HFFc6 (cell line): ENCODE measurements at places on chromosomes 12 and 14. TPM values are rescaled to one million over a fixed set of nuclear protein-coding genes. Genes with fewer than 3 reads are reported as not detected.
A peak's percentile ranks its signal among the peaks of the same experiment; 100 is the strongest.

DNA sequence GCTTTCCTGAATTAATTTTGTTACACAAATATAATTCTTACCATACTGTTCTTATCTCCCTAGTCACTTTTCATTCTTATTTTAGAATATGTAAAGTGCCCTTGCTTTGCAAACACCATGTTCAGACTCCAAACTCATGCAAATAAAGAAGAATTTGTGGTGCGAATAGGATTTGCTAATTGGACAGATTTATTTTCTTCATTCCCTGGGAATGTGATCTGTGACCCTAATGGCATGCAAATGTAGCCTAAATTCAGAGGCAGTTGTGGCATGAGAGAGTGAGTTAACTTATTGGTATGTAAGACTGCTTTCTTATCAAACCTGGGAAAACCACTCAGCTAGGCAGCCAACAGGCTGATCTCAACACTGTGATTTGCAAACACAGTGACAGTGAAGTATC is 10.0 kb downstream of the CAPZA3 start:
- peaks cover 1% of the 10 kb centered on the region for H3K27me3 ChIP-seq
- H3K36me3 ChIP-seq: no peaks in the 10 kb centered on the region
- DNase-seq: peak; percentile 83
- H3K27ac ChIP-seq: peak overlapping the region; percentile 87

DNA sequence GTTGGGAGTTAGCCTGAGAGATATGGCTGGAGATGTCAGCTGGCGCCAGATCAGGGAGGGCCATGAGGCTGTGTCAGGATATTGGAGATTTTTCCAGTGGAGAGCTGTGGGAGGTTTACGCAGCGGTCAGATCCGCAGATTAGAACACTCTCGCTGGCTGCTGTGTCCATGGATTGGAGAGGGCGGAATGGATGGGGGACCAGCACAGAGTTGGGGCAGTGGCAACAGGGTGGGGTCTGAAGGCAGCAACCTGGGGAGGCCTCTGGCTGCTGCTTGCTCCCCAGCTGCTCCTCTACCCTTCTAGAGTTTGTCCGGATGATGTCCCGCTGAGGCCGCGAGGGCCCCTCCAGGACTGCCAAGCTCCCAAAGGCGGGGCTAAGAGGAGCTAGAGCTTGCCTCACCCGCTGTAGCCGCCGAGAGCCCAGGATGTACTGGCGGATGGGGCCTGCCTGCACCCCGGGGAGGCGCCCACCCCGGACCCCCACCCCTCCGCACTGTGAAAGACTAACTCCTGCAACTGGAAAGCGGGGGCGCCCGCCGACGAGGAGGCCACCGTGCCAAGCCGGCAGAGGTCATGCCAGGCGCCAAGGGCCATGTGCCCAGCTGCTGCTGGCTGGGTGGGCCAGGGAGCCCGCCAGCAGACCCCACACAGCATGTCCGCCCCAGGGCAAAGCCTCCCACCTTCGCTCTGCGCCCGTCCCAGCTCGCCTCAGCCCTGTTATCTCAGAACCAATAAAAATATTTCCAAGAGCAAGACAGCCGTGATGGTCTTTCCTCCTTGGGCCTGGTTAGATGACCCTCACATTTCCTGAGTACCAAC is 20.2 kb upstream of the MLEC start:
- no peaks in the 10 kb centered on the region for H3K4me1 ChIP-seq
- no peaks in the 10 kb centered on the region for H3K36me3 ChIP-seq
- H3K4me3 ChIP-seq: no peak overlapping the region

The DPPA3 gene
- not detected in 3 replicates for total RNA-seq

DNA sequence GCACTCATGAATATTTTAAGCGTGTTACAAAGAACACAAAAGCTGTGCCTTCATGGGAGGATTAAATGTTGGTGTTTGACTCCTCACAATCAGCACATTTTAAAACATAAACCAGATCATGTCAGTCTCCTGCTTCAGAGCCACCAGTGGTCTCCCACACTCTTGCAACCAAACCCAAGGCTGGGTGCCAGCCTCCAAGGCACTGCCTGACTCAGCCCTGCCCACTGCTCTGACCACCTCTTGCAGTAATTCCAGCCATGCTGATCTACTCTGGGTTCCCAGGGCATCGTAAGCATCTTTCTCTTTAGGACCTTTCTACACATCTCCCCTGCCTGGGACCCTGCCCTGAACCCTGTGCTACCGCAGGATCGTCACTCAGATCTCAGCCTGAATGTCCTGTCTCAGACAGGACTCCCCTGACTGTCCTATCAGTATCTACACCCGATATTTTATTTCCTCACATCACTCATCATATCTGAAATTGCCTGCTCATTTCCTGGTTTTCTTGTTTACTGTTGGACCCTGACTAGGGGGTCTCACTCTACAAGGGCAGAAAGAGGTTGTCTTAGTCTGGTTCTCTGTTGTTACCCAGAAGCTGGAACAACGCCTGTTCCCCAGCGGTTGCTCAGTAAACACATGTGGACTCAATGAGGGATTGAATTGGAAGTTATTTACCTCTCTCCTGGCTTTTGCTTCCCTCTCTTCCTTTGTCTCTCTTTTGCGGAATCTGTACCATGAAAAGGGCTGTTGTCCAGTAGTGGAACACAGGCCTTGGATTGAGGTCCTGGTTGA is 449.8 kb downstream of the RAD51B start:
- DNase-seq: no peak
- H3K27ac ChIP-seq: no peak overlapping the region
- no peaks in the 10 kb centered on the region for H3K27me3 ChIP-seq
- no peak overlapping the region for H3K4me3 ChIP-seq
- peaks cover 16% of the 10 kb centered on the region for H3K4me1 ChIP-seq
- no peaks in the 10 kb centered on the region for H3K36me3 ChIP-seq

GRCh38 chr12:43306066-43306465 is 245.9 kb downstream of the ADAMTS20 start:
- peaks cover 9% of the 10 kb centered on the region; the same call in 1 of the 2 replicates for H3K36me3 ChIP-seq
- peaks cover 61% of the 10 kb centered on the region for H3K4me1 ChIP-seq
- DNase-seq: peak; percentile 71
- no peaks in the 10 kb centered on the region; the same call in 1 of the 2 replicates for H3K27me3 ChIP-seq

DNA sequence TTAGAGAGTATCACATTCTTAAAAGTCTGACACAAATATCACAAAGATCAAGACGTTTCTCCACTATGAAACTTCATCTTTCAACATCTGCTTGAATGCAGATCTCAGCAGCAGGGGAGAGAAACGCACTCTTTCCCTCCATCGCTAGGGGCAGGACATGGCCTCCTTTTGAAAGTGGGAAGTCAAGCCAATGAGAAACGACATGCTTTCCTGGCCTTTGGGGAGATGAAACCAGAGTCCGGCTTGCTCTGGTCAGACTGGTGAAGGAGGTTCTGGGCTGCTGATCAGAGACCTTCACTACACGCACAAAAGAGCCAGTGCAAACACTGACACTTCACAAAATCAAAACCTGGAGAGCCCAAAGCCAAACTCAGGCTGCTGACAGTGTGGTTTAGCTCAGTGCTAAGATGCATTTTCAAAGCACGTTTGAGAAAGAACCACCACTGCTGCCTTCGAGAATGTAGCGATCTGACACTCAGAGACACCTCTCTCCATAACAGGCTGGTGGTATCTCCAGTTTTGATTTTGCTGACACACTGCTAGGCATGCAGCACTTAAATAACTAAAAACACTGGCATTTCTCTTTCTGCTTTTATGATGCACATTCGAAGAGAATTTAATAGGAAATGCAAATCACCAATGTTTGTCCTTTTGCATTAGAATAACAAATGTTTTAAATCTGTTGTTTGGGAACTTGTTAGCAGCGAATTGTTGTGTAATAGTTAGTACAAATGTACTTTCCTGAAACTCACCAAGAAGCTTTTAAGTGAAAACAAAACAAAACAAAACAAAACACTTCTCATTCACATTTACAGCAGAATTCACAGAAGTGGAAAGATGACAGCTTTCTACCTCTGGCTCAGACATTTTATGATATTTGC is 93.9 kb upstream of the OVCH1 start:
- no peak overlapping the region for H3K27ac ChIP-seq
- H3K4me3 ChIP-seq: no peak overlapping the region
- H3K36me3 ChIP-seq: peaks cover 5% of the 10 kb centered on the region; the same call in 1 of the 2 replicates
- H3K4me1 ChIP-seq: no peaks in the 10 kb centered on the region
- H3K27me3 ChIP-seq: no peaks in the 10 kb centered on the region

- H3K36me3 ChIP-seq: no peaks in the 10 kb centered on the region
- no peak overlapping the region for H3K4me3 ChIP-seq
- DNase-seq: peak; percentile 86
- peaks cover 1% of the 10 kb centered on the region; the same call in 1 of the 2 replicates for H3K27me3 ChIP-seq
- H3K27ac ChIP-seq: peak overlapping the region; percentile 54
Measured at GRCh38 chr12:15558915-15559528, 230.2 kb downstream of the EPS8 start.

- no peak overlapping the region for H3K4me3 ChIP-seq
- no peak overlapping the region for H3K27ac ChIP-seq
- H3K36me3 ChIP-seq: no peaks in the 10 kb centered on the region
- no peaks in the 10 kb centered on the region for H3K4me1 ChIP-seq
Measured at GRCh38 chr12:120618954-120619615, 21.3 kb upstream of the CABP1 start.

The KLRC1 gene
- not detected in 3 replicates for total RNA-seq

- DNase-seq: no peak
- H3K4me1 ChIP-seq: no peaks in the 10 kb centered on the region
- H3K27me3 ChIP-seq: peaks cover 8% of the 10 kb centered on the region
- no peak overlapping the region for H3K4me3 ChIP-seq
- H3K27ac ChIP-seq: no peak overlapping the region
- no peaks in the 10 kb centered on the region for H3K36me3 ChIP-seq
Measured at GRCh38 chr12:21980544-21980943, 39.3 kb upstream of the ABCC9 start.

The ALG10B gene
- total RNA-seq: 4.1 to 5.4 TPM (median 4.4 TPM) in 3 replicates

DNA sequence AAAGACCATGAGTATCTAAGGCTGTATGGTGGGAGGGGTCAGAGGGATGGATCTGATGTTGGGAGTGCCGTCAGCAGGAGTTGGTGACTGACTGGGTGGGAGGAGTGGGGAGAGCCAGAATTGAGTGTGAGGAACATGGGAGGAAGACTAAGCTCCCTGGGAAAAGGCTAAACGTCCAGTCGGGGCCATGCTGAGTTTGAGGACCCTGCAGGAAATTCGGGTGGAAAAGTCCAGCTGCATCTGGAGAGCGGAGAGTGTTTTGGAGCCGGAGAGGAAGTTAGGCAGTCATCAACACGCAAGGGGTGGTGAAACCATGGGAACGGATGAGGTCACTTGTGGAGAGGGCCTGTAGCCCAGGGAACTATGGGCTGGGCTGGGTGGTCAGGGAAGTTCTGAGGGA is 60.9 kb downstream of the ELK3 start:
- H3K27ac ChIP-seq: no peak overlapping the region; the same call in 1 of the 2 replicates
- H3K27me3 ChIP-seq: peaks cover 6% of the 10 kb centered on the region
- no peak overlapping the region for H3K4me3 ChIP-seq

DNA sequence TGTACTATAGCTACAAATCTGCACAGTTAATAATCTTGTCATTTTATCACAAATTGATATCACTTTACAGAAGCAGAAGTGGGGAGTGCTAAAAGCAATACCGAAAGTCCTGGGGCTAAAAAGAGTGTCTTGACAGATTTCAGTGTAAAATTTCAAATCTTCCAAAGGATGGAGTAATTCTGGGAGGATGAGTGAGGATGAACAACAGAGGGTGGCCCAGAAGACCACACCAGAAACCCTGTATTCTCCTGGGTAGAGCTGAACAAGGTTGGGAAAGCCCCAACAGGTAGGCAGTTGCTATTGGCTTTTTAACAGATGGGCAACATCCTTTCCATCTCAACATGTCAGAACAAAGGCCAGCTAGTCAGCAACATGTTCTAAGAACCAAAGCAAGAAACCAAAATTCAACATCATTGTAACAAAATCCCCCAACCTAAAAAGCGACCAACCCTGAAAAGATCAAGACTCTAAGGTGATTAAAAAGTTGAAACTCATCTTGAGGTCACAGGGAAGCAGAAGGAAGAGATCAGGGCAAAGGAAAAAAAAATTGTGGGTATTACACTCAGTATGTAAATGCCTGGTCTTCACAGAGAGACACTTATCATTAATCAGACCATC is 38.8 kb downstream of the CBX5 start:
- no peaks in the 10 kb centered on the region for H3K27me3 ChIP-seq
- peaks cover 18% of the 10 kb centered on the region for H3K36me3 ChIP-seq
- H3K27ac ChIP-seq: no peak overlapping the region; the same call in 1 of the 2 replicates
- H3K4me3 ChIP-seq: no peak overlapping the region
- H3K4me1 ChIP-seq: no peaks in the 10 kb centered on the region

GRCh38 chr14:58151133-58152013 is 640 bp downstream of the ARMH4 start:
- no peaks in the 10 kb centered on the region for H3K36me3 ChIP-seq
- H3K4me1 ChIP-seq: peaks cover 14% of the 10 kb centered on the region
- peak overlapping the region; percentile 87 for H3K4me3 ChIP-seq

GRCh38 chr14:96538097-96538989 is 36.2 kb downstream of the PAPOLA start:
- no peaks in the 10 kb centered on the region; the same call in 1 of the 2 replicates for H3K27me3 ChIP-seq
- peaks cover 19% of the 10 kb centered on the region for H3K4me1 ChIP-seq
- H3K36me3 ChIP-seq: peaks cover 17% of the 10 kb centered on the region
- DNase-seq: no peak

The PCED1B gene
- total RNA-seq: 4.0 to 7.2 TPM (median 4.9 TPM) in 3 replicates

The PRMT5 gene
- 107 to 133 TPM (median 123 TPM) in 3 replicates for total RNA-seq

DNA sequence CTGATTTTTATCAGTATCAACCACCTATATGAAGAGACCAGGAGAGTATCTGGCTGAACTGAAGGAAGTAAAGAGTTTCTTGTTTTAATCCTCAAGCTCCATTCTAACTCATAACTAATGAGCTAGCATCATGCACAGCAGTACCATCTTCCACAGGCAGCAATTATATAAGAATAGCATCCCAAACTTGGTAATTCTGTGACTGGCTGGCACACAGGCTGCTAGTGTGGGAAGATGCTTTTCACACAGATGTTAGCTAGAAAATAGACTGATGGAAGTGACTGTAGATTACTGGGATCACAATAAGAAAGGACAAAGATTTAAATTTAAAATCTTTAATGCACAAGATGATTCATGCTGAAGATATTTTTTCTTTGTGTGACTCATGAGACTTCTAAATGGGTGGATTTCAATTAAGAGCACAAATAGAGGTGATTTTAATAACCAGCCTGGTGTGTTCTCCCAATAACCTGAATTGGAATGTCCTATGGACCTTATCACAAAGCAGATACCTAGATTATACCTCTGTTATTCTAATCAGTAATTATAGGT is 417.7 kb upstream of the ATXN7L3B start:
- no peak overlapping the region for H3K27ac ChIP-seq
- DNase-seq: no peak
- H3K27me3 ChIP-seq: no peaks in the 10 kb centered on the region
- H3K4me3 ChIP-seq: no peak overlapping the region
- H3K4me1 ChIP-seq: no peaks in the 10 kb centered on the region
- H3K36me3 ChIP-seq: 0 out of 2 replicates have a peak, but pooled peaks cover 5% of the 10 kb centered on the region
